Esophagus muscularis mucosa (tissue), 4 donors: ENCODE measurements at places on chromosomes 7 and 10. TPM values are rescaled to one million over a fixed set of nuclear protein-coding genes. Genes with fewer than 3 reads are reported as not detected.

DNA sequence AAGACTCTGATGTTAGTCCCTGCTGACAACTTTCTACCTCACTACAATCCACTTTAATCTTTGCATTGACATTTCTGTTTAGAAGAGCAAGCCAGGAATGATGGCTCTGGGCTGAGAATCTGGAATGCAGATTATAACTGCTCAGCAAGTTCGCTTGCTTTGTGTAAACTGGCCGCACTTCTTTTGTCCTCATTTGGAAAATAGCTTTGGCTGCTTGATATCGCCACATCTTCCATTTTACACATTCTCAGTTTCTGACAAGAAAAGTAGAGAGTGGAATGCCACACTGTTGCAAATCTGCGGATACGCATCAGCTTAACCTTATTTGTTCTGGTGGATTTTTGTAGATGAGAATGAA is 429.8 kb downstream of the KCNMA1 start:
- H3K27ac ChIP-seq, result peak overlapping the region; percentile 75
- H3K36me3 ChIP-seq, result no peaks in the 10 kb centered on the region
- peaks cover 33% of the 10 kb centered on the region for H3K4me1 ChIP-seq
- H3K4me3 ChIP-seq, result no peak overlapping the region
- DNase-seq, result no peak

- H3K4me3 ChIP-seq, result no peak overlapping the region
- no peaks in the 10 kb centered on the region for H3K27me3 ChIP-seq
- no peaks in the 10 kb centered on the region for H3K4me1 ChIP-seq
These were observed 546.9 kb upstream of the GALNT17 start for GRCh38 chr7:70585071-70585470.

DNA sequence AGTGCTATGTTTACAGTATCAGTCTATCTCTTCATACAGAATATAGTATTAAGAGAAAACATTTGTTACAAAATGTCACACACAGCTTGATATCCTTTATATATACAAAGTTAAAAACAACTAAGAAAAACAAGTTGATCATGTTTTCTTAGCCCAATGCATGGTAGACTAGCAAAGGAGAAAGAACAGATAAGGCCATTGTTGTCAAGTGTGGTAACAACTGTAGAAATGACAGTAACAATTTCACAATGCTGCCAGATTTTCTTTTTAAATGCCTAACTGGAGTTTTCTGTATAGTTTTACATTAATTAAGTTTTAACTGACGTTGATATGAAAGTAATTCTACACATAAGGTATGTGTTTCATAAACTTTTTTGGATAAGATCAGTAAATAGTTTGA is 65.8 kb downstream of the TFEC start:
- no peak for DNase-seq
- H3K27ac ChIP-seq, result no peak overlapping the region
- H3K4me1 ChIP-seq, result no peaks in the 10 kb centered on the region
- H3K27me3 ChIP-seq, result no peaks in the 10 kb centered on the region
- H3K36me3 ChIP-seq, result no peaks in the 10 kb centered on the region
- no peak overlapping the region for H3K4me3 ChIP-seq

DNA sequence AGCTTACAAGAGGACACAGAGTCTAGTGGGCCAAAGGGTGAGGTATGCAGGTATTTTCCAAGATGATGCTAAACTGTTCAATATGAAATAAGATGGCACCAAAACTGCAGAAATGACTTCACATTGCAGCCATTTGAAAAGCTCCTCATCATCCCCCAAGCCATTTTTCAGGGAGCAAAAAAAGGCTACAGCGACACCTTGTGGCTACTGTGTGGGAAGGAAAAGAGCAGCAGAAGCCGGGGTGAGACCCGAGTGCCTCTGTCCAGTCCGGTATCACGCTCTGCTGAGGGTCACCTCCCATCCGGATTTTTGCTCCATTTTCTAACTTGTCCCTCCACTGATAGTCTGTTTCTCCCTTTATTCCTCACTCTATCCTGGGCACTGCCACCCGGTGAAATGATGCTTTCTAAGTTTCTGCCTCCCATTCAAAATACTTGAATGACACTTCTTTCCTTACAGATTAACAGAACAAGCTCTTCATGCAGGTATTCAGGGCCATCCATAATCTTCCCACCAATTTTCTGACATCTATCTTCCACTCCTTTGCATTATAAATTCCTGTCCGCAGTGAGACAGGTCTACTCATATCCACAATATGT is 220.2 kb downstream of the DGKI start:
- DNase-seq, result no peak
- H3K27ac ChIP-seq, result no peak overlapping the region
- no peaks in the 10 kb centered on the region for H3K27me3 ChIP-seq
- H3K36me3 ChIP-seq, result no peaks in the 10 kb centered on the region

The PAPSS2 gene
- 13.2 TPM for total RNA-seq
